ENCODE measurements at places on chromosomes 6 and 20.

DNA sequence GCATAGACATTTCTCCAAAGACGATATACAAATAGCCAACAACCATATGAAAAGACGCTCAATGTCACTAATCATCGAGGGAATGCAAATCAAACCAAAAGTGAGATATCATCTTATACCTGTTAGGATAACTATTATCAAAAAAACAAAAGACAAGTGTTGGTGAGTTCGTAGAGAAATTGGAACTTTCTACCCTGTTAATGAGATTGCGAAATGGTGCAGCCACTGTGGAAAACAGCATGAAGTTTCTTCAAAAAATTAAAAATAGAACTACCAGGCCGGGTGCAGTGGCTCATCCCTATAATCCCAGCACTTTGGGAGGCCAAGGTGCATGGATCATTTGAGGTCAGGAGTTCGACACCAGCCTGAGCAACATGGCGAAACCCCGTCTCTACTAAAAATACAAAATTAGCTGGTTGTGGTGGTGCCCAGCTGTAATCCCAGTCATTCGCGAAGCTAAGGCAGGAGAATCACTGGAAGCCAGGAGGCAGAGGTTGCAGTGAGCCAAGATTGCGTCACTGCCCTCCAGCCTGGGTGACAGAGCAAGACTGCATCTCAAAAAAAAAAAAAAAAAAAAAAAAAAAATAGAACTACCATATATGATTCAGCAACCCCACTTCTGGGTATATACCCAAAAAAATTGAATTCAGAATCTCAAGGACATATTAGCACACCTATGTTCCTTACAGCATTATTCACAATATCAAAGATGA lies 170.0 kb upstream of the ZNF184 start:
- no peak for DNase-seq

- DNase-seq, result no peak
These were observed at the start of gene TEAD3 for GRCh38 chr6:35496841-35497570. TSS of gene TEAD3 (minus strand) at chr6:35497079.

DNA sequence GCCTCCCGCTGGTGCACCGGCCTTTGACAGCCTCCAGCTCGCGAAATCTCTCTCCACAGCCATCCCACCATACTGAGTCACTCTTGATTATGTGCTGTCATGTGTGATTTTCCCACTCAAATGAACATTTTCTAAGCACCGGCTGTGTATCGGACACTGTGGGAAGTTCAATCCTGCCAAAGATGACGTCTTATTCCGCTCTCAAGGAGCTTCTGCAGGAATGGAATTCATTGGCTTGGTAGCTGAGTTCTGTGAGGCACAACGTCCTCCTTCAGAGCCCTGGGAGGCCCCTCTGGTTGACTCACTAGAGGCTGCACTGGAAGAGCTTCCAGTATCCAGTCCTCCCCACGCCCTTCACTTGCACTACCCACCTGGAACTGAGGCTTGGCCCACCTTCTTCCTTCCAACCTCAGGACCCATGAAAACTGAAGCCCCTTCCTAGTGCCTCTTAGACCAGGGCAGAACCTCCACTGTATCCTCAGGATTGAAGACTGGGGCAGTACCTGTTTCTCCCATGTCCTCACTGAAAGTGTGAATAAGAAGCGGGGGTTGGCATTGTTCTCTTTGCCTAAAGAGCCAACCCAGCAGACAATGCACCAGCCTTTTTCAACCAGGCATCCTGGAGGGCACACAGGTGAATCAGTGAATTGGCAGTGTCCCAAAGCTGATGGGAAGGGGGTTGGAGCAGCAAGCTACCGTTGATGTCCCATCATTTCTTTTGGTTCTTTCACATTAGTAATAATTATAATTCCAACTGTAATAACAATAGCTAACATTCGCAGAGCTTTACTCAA lies 1.7 kb downstream of the UNC5CL start:
- no peak for DNase-seq

DNA sequence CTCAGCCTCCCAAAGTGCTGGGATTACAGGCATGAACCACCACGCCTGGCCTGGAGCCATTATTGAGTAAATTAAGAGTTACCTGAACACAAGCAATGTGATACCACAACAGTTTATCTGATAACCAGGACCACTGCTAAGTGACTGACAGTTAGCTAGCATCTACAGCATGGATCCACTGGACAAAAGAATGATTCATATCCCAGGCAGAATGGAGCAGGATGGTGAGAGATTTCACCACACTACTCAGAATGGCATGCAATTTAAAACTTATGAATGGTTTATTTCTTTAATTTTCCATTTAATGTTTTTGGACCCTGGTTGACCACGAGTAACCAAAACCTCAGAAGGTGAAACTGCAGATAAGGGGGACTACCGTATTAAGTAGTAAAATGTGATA lies 48.6 kb downstream of the RALGAPA2 start:
- no peak for DNase-seq

DNA sequence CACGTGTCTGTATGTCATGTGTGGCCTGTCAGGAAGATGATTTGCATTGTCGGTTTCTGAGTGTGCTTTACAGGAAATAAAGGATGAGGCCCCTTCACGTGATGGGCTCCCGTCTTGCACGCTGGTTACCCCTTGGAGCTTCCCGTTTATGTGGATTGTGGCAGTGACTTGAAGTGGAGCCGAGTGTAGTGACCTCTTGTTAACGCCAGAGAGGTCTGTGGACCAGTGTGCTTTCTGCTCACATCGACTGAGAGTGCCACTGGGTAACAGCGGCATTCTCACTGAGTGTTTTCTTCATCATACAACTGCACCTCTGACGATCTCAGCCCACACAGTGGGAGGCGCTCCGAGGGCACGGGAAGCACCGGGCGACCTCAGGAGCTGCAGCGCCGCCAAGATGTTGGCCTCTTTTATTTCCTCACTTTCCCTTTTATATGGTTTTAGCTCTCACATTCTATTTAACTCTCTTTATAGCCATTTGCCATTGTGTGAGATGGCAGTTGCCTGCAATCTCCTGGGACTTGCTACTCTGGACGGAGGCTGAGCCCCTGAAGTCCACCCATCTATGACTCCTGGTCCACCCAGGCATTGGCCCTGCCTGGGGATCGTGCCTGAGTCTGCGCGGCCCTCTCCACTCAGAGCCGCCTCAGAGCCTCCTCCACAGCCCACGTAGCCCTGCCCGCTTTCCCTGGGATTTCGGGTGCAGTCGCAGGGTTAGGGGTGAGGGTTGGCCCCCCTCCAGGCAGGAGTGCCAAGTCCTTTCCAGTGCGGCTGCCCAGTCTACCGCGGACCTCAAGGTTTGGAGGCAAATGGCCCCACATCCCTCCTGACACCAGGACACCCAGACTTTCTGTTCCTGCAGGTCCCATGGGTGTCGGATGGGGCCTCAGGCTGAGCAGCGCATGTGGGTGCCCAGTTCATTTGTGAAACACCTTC lies 238.9 kb downstream of the ERMARD start:
- DNase-seq, result no peak

DNA sequence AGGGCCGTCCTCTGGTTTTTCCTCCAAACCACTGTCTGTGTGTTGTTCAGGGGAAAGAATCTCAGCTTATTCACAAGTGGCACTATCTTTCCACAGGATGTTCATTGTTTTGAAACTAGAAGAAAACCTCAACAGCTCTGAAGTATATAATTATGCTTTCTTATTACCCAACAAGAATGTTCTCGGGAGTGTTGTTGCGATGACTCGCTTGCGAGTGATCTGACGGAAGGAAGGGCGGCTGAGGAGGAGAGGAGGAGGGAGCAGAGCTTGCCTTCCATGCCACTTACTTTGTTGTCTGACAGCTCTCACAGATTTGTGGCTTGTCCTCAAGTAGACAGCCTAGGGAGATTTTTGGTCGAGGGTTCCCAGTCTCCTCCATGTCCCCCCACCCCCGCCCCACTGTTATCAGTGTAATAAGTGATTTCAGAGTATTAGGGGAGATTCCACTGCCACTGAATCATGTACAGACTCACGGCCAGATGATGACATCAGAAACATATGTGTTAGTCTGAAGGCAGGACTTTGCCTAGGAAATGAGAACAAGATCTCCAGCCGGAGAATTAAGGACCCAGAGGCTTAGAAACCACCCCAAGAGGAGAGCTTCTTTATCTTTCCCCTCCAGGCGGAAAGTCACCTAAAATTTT lies 80.7 kb upstream of the CCN6 start:
- DNase-seq, result no peak

GRCh38 chr20:62122654-62123449 lies 577 bp downstream of the LSM14B start:
- DNase-seq, result no peak

- no peak for DNase-seq
These were observed 886.6 kb upstream of the ADGRB3 start for GRCh38 chr6:67748521-67748920.

- DNase-seq, result no peak
These were observed 104.7 kb downstream of the PRDM13 start for GRCh38 chr6:99711302-99711701.

- no peak for DNase-seq
These were observed 3.0 kb downstream of the NR2E1 start for GRCh38 chr6:108168501-108169463.

DNA sequence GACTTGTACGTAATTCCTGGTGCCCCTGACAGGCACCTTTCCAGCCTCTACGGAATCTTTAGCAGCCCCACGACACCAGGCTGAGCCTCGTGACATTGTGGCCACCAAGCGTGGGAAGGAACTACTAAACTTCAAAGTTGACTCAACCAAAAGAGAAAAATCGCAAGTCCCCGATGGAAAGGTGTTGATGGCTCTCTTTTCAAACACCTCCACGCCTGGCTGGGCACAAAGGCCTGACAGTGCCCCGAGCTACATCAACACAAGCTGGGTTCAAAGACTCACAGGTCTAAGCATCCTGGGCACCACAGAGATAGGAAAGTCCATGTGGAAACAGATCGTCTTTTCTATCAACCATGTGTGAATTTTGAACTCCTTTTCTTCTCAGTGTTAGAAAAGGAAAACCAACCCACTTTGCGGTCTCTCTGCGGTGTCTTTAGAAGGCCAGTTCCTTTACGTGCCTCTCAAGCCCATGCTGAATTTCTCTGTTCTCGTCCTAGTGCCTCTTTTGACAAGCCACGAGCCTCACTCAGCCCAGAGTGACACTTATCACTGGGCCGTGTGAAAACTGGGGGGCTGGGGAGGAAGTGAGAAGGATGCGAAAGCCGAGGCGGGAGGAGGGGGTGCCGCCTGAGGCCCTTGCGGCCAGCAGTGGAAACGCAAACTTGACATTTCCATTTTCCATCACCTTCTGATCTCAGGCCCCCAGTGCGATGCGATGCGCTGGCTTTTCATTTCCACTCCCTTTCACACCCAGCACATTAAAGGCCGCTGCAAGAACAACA lies 59.4 kb downstream of the GFOD1 start:
- DNase-seq, result no peak

DNA sequence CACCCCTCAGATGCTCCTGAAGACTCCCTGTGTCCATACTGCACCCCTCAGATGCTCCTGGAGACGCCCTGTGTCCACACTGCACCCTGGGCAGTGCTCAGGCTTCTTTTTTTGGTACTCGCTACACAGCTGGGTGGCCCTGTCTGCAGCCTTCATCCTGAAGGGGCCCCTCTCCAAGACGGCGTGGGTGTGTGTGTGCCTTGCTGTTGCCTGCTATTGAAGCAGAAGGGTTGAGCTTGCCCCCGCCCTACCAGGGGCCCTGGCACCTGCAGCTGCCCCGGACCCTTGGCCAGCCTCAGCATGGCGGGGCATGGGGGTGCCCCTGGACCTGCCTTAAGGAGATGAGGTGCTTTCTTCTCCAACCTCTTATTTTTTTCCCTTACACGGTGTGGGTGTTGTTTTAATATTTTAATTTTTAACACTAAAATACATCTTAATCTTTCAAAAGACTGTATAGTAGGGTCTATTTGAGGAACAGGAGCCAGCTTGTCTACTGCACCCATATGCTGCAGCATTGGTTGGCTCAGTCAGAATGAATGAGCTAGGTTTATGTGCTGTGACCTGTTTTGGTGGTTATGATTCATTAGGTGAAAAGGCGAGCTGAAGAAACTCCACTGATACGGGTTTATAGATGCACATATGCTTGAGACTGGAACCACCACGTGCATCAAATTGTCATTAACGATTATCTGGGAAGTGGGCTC lies 135.9 kb downstream of the AGPAT4 start:
- no peak for DNase-seq

- no peak for DNase-seq
These were observed 45.6 kb downstream of the BLTP3A start for GRCh38 chr6:34837528-34837927.

DNA sequence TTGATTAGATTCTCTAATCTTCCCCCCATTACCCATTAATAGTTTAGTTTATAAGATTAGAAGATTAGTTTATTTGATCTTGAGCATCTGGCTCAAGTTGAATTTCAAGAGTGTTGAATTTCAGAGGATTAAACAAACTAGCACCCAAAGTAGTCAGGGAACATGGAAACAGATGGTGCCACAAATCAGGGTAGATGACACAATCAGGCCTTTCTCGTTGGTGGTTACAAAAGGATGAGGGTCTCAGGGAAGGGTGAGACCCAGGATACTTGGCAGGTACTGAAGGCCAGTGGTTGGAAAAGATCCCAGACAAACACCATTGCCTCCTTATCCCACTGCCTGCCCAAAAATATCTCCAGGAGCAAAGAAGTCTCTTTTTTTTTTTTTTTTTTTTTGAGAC lies 29.5 kb upstream of the ADGRF1 start:
- DNase-seq, result no peak

DNA sequence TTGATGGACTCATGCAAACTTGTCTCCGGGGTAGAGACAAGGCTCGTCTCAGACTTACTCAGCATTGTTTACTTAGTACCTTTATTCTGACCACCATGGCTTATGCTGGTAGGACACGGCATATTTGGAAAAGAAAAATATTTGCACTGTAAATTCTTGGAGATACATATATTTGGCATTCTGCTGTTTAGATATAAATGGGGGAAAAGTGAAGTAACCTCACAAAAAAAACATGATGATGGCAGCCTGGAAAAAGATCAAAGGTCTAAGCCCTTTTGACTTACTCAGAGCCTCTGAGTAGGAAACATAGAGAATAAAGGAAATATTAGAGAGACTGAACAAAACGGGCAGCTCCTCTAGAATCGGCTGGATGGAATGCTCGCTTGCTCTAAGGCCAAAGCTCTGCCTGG lies 32.5 kb downstream of the PDE10A start:
- DNase-seq, result no peak

- no peak for DNase-seq
These were observed 41.2 kb downstream of the OPN5 start for GRCh38 chr6:47822856-47823554.

GRCh38 chr6:170108456-170108855 lies 182.4 kb downstream of the DLL1 start:
- DNase-seq, result no peak

DNA sequence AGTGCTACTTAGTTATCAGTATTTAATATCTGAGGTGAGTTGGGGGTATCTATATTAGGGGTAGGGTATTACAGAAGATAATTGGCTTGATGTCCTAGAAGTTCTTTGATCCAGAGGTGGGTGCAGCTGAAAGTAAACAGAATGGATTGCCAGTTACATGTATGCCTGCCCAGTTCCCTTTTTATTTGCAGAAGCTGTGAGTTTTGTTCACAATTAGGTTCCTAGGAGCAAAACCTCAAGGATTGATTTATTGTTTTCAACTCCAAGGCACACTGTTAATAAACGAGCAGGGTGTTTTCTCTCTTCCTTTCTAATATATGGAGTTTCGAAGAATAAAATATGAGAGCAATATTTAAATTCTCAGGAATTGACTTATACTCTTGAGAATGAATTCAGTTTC lies 129.0 kb downstream of the SULF2 start:
- no peak for DNase-seq

Measured in posterior cingulate gyrus (tissue), 11 donors.